ENCODE measurements at places on chromosomes 6 and 20. TPM values are rescaled to one million over a fixed set of nuclear protein-coding genes. Genes with fewer than 3 reads are reported as not detected.

PTGIS gene
- 23.8 TPM for total RNA-seq

SLC22A1 gene
- total RNA-seq, result 1.2 TPM

PDYN gene
- total RNA-seq, result not detected

EEF1A2 gene
- 330 TPM for total RNA-seq

CDH22 gene
- total RNA-seq, result 0.13 TPM

All from muscle of leg (tissue), 16 donors.